ENCODE measurements at places on chromosomes 1 and 21.

DNA sequence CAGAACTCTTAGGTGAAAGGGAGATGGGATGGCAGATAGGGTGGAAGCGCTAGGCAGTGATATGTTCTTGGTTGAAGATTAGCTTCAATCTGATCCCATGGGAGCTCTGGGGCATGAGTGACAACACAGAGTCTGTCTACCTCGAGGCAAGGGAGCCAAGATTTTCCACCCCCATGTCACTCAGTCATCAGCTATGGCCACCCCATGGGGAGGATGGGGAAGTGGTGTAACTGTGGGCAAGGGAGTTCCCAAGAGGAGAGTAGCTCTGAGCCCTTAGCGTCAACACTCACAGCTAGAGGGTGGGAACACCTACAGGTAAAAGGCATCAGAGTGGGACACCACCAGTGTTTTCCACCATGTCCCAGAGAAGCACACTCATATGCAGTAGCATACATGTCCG lies 30.3 kb upstream of the C1QA start:
- DNase-seq, result no peak

GRCh38 chr1:113769601-113769970 lies 10.3 kb upstream of the PHTF1 start:
- DNase-seq, result no peak

DNA sequence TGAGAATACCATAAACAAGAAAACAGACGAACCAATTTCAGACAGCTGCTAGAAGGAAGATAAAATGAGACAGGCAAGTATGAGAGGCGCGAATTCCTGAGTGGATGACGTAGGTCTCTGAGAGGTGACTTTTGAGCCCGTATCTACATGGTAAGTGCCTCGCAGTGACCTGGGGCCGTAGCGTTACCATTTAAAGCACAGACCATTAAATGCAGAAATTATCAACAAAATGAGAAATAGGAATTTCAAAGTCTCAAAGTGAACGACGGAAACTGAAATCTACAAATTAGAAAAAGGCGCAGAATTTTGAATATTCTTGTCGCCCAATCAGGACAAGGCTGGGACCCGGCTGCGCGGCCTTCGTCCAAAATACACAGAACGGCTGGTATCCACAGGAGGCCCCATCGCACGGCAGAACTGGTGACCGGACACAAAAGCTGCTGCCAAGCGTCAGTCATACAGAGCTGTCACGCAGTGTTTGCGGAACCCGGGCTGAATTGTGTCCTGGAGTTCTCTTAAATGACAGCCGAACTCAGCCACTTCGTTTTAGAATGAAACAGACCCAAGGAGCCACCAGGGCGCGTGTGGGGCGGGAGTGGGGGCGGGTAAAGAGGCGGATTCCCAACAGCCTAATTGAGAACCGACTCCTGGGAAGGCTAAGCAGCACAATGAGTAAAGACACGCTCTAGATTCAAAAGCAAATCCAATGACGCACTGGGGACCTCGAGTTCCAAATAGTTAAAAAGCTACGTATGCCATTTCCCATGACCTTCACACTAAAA lies 13.8 kb upstream of the BOLA1 start:
- DNase-seq, result peak; percentile 66

GRCh38 chr1:168636200-168636599 lies 59.8 kb downstream of the XCL1 start:
- no peak for DNase-seq

DNA sequence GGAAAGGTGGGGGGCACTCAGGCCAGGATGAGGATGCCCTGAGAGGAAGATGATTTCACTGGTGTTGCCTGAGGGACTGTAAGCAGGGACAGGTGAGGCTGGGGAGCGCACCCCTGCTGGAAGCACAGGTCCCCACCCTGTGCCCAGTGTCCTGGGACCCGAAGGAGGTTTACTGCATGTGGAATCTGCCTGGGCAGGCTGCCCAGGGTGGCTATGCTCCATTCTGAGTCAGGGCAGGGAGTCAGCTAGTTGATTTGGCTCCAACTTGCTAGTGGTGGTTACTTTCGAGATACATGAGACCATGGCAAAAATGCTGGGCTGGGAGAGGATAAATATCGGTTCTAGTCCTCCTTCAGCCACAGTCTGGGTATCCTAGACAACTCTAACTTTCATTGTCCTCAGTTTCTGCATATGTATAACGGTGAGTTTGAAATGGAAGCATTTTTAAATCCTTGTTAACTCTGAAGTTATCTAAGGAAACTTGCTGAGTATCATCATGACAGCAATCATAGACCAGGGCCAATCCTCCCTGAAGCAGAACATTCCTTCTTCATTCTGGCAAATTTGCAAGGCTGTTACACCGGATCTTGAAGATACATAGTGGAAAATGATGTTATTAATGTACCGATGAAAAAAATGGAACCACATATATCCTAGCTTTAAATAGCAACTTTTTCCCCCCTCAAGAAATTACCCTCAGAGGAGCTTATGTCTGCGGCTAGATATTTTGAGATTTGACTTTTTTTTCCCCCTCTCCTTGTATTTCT lies 7.7 kb downstream of the TLR5 start:
- DNase-seq, result no peak

GRCh38 chr1:34763142-34763781 lies 3.7 kb downstream of the GJB4 start:
- DNase-seq, result no peak

DNA sequence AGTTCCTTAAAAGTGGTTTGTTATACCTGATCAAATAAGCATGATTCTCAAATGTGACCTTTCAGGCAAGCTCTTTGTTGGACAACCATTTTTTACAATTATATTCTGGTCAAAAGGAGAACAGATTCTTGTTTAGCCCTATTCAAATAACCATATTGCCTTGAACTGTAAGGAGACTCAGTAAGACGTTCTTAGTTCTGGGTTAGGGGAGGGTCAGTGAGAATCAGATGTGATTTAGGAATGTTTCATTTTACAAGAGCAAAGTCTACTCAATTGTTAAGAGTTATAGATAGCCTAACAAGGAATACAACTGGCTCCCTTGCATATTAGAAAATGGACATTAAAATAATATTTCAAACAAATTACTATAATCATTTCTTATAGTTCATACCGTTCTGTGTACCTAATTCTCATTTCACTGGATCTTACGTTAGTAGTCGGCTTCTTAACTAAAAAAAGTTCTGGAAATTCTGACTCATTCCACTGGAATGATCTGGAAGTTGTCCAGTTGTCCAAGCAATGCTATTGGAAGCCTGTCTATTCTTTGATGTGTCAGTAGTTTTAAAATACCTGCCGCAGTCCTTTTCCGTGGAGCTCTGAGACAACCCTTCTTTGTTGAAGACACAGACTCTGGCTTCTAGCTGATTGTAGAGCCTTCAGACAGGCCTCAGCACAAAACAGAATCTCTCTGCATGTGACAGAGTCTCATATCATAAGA lies 88.8 kb downstream of the MAST2 start:
- DNase-seq, result no peak

DNA sequence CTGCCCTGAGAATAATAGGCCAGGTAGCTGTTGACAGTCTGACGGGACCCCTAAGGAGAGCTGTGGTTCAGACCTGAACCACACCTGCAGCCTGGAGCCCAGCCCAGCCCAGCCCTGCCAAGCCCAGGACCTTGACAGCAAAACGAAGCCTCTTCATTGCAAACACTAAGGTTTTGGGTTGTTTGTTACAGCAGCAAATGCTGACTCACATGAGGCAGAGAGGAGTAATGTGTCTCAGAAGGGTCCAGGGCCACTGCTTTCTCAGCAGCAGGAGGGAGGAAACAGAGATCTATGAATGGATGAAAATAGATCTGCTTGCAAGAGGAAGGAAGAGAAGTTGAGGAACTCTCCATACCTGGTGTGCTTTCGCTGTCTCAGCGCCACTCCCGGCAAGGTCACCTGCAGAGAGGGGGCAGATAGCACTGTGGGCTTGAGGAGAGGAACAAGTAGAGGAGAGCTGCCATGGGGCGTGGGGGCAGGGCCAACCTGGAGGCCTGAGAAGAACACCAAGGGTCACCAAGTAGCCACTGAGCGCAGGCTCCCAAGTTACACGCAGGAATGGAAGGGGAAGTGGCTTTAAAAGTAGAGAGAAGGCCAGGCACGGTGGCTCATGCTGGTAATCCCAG lies 127.2 kb downstream of the ZNF281 start:
- no peak for DNase-seq

DNA sequence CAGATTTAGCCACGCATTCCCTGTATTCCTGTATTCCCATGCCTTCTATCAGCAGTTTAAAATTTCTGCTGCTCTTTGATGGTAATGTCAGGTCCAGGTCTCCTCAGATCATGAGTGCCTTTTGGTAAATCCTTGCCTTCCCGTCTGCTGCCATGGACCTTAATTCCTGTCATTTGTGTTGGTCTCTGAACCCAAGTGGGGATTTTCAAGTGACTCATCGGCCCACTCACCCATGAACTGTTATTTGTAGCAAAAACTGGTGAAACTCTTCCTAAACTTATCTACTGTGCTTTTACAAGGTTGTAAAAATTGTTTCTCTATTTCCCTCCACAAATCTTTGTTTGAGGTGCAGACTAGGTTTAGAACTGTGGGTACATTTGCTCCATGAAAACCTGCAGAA lies 47.4 kb downstream of the ACTN2 start:
- no peak for DNase-seq

DNA sequence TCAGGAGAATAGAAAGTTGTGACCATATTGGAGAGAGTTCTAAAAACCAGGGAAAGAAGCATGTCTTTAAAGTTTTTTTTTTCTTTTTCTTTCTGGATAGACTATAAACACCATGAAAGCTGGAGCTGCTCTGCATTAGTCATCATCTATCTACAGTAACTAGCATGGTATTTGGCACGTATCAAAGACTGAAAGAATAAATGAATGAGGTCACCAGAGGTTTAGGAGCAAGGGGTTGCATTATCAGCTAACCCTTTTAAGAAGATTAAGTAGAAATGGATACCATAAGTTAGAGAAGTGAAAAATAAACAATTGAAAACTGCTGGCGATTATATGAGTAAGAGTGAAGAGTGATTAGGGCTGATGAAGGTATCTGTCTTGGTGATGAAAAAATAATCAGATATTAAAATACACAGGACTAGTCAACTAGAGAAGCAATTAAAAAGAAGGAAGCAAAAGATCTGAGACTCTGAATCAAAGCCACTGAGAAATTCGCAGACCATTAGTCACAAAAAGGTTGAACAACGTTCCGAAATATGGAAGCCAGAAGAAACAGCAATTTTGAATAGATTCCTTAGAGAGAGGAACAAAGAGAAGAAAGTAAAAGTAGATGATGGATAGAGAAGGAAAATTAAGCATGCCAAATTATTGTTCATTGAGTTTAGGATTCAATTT lies 536.4 kb downstream of the DPYD start:
- DNase-seq, result no peak

GRCh38 chr1:23793018-23793781 lies 2.3 kb downstream of the LYPLA2 start:
- DNase-seq, result no peak

GRCh38 chr1:14804626-14805025 lies 206.1 kb downstream of the KAZN start:
- no peak for DNase-seq

GRCh38 chr1:234987415-234988154 lies 141.1 kb downstream of the TOMM20 start:
- DNase-seq, result no peak

DNA sequence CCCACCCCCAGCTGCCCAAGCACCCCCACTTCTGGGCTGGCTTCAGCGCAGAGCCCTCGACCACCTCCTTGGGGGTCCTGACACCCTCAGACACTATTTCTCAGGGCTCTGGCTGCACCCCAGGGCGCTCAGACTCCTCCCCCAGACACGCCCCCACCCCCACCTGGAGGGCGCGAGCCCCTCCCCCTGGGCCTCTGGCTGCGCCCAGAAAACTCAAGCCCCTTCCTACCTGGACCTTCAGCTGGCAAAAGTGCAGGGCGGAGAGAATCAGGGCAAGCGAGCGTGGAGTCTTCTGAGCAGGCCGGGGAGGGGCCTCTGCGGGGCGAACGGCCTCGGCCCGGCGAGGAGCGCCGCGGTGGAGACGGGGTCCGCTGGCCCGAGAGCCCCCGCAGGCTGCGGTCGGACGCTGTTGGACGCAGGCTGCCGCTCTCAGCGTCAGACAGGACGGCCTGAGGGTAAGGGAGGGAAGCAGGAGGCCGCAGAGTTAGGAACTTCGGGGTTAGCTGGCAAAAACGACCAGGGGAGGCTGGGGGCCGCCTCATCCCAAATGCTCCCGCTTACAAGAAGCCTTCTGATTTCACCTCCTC lies 17.4 kb upstream of the NBPF1 start:
- DNase-seq, result no peak

DNA sequence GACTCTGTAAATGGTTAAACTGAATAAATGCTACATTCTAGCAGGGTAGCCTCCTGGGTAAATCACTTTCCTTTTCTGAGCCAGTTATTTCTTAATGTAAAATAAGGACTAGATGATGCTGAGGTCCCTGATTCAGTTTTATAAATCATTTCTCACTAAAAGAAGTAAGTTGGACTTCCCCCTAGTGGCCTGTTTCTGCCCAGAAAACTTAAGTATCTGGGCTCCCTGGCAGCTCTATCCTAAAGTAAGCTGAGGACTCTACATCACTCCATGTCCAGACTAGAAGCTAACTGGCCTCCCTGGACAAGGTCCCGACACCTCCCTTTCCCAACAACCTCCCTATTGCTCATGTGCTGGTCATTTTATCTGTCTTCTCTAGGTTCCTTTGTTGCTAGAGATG lies 3.0 kb downstream of the GPN2 start:
- DNase-seq, result no peak

DNA sequence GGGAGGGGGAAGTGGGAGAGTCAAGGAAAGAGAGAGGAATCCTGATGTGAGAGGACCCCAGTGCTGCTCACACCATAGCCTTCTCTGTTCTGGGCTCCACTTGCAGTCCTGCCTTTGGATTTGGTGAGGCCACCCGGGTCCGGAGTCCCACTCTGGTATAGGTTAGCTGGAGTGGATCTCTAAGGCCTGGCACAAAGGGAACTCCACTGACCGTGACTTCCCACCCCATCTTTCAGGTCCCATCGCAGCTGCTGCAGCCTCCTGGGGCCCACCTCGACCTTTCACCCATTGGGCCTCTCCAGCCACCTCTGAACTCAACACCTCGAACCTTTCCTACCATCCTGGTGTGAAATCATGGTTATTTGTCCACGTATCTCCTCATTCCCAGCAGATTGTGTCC lies 324.4 kb downstream of the MATN1 start:
- DNase-seq, result no peak

DNA sequence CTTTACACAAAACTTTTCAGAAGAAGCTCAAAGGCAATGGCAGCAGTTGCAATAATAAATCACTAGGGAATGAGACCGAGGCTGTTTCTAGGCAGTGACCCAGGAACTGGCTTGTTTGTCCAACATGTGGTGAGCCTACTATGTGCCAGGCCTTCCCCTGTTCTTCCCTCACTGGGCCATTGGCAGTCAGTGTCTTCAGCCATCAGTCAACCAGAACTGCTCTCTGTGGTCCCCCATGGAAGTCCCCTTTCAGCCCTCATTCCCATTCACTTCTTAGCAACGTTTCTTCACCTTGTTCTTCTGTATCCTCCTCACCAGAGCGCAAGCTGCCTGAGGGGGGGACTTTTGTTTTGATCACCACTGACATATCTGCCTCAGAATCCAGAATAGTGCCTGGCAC lies 274.1 kb downstream of the RRAGC start:
- DNase-seq, result no peak

DNA sequence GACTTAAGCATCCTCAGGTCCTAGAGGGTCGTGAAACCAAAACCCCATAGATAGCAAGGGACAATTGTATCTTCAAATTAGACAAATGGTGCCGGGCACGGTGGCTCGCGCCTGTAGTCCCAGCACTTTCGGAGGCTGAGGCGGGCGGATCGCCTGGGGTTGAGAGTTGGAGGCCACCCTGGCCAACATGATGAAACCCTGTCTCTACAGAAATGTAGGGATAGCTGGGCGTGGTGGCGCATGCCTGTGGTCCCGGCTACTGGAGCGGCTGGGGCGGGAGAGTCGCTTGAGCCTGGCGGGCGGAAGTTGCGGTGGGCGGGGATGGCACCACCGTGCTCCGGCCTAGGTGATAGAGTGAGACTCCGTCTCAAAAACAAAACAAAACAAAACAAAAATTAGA lies 780.6 kb downstream of the BRINP3 start:
- DNase-seq, result no peak

All from GM12864 (cell line).